ENCODE measurements at places on chromosomes 7 and 10.

GRCh38 chr7:130127821-130128317 lies 57.5 kb downstream of the KLHDC10 start:
- no peak for DNase-seq

- no peak for DNase-seq
Measured at GRCh38 chr7:75739796-75740672, 1.3 kb upstream of the HIP1 start.

- peak; percentile 15 for DNase-seq
Measured at GRCh38 chr7:139034855-139035585, 822 bp downstream of the ZC3HAV1L start.

GRCh38 chr7:98133621-98134303 lies 27.1 kb downstream of the LMTK2 start:
- no peak for DNase-seq

GRCh38 chr7:122166740-122167139 lies 22.7 kb upstream of the AASS start:
- DNase-seq = no peak
